Stimulated activated CD4-positive, alpha-beta T cell treated with anti-CD3 and anti-CD28 coated beads, Interleukin-12 subunit alpha, Interleukin-12 subunit beta, amount 100 ng/mL, for 4 hours (primary cell): ENCODE measurements at places on chromosomes 2 and 18.

GRCh38 chr2:58480141-58480540 lies 239.0 kb upstream of the FANCL start:
- no peak for DNase-seq

- no peak for DNase-seq
Measured at GRCh38 chr2:8103085-8103708, 578.7 kb upstream of the ID2 start.

GRCh38 chr2:195532255-195532627 lies 124.8 kb upstream of the SLC39A10 start:
- DNase-seq, result no peak

DNA sequence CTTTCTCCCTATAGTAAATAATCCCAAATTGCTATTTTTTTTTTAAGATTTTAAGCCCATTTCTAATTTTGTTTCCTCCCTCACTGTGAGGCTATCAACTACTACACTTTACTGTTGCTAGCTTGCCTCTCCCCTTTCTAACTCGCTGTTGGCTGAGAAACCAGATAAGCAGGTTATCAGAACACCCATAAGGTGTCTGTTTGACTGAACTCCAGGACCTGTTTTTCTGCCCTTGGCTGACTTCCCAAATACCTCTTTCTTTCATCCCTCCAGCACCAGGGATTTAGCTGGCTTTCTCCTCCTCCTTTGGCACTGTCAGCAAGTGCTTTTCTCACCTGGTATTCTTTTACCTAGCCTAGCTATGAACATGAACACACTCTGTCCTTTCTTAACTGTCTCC lies 11.1 kb downstream of the TRAK2 start:
- DNase-seq, result no peak

GRCh38 chr2:161873707-161874106 lies 200.3 kb downstream of the DPP4 start:
- DNase-seq, result no peak

DNA sequence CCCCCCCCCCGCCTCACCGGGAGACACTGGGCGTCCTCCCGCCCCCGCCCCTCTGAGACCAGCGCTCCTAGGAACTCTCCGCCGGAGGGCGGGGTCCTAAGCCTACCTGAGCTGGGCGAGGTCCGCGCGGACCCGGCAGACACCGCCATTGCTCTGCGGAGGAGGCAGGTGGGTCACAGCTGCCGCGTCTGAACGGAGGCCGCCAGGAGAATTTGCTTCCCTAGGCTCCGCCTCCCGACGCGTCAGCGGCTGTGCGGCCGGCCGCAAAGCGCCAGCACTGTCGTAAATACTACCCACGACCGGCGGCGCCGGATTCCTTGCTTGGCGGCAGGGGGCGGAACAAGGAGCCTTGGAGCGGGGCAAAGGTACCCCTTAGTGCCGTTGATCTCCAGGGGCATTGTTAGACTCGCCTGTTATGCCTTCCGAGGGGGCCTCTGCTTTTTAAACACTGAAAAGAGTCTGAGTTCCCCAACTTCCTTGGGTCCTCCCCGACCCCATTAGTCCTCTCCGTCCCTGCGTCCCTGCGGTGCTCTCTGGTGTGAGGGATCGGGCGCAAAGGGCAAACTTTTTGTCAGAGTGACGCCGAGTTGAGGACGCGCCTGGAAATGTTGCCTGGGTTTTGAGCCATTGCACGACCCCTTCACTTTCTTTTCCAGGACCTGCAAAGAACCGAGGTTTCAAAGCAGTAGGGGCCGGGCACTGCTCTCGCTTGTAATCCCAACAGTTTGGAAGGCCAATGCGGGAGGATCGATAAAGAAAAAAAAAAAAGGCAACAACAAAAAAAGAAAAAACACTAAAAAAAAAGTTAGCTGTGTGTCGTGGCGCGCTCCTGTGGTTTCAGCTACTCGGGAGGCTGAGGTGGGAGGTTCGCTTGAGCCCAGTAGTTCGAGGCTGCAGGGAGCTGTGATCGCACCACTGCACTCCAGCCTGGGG lies at the start of gene GGCX:
Gene GGCX (minus strand): TSS at position 214 of the 933 bp plus-strand sequence. CDS start 65 bp downstream, at position 149.
- DNase-seq, result peak; percentile 92

DNA sequence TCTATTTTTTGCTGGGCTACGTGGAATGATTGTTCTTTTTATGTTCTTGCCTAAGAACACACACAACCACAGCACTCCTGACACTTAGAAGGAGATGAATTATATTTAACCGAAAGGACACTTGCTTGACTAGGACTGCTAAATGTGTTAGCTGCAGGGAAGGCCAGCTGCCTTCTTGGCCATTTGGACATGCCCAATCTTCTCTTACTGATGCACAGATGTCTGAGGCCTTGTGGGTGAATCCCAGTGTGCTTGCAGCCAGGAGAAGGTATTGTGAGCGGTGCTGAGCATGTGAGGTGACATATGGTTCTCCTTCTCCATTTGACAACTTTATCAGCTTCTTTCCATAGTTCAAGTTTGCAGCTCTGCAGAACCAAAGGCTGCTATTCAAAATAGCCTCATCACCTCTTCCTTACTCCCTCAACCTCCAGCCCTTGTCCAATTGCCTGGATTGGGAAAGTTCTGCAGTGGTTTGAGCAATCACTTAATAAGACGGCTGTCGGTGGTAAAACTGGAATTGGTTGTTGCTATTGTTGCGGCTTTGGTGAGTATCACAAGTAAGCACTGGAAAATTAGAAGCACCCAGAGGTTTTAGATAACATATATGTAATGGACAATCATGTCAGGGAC lies 1113.3 kb downstream of the TSN start:
- DNase-seq, result no peak

DNA sequence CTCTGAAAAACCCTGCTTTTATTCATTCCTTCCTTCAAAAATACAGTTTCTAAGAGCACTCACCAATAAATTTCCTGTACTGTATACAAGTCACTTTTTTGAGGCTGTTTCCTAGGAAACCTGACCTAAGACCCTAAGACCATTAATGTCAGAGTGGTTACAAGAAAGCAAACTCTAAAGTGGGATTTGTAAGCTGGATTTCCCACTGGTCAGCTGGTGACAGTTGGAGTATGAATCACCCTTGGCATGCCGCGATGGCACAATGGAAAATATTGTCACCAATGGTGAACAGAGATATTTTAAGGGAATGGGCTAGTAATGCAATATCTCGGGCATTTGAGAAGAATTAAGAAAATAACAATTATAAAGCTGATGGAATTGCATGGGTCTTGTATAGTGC lies 101.9 kb downstream of the COL3A1 start:
- no peak for DNase-seq

- DNase-seq, result no peak
Measured at GRCh38 chr2:130726614-130727180, 2.2 kb upstream of the GPR148 start.

DNA sequence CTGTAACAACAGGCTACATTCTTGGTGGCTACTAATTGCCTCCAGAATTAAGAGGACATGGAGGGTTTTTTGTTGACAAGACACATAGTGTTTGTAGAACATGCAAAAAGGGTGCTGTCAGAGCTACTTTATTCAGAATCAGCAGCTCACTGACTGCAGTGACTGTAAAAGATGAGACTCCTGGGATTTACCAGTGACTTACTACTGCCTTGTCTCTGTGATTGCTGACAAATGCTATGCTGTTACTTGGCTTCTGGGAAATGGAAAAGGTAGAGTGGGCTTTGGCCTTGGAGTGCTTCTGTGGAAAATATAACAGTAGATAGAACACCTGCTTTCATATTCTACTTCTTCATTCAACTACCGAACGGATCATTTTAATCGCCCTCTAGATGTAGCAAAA lies 47.8 kb downstream of the GREB1L start:
- no peak for DNase-seq

- no peak for DNase-seq
Measured at GRCh38 chr2:72695676-72696075, 130.2 kb downstream of the EXOC6B start.

DNA sequence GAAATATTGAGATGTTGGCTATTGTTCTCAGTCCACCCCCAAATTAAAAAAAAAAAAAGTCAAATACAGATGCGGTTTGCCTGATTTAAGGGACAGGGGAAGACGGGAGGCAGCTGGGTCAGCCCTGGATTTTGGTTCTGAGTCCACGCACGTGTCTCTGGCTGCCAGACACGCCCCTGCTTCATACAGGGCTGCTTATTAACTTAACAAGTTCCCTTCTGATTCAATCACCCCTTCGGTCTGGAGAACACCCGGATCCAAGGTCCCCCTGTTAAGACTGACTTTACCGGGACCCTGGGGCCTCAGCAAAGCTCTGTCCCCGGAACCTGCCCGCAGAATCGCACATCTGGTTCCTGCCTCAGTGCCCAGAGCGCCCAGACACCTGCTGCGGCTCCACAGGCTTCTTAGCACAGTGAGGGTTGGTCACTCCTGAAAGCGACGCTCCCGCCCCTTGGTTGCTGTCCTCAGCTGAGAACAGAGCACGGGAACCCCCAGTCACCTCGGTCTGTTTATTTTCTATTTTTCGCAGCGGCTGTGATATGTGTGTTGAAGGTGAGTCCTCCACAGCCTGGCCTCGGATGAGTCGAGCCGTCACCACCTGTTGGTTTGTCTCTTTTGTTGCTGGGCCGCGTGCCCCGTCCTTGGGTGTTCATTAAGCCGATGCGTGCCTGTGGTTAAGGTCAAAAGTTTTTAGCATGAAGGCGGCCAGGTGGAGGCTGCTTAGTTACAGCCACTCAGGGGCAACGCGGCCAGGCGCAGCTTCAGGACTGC lies 57.2 kb downstream of the RTP5 start:
- DNase-seq, result no peak

DNA sequence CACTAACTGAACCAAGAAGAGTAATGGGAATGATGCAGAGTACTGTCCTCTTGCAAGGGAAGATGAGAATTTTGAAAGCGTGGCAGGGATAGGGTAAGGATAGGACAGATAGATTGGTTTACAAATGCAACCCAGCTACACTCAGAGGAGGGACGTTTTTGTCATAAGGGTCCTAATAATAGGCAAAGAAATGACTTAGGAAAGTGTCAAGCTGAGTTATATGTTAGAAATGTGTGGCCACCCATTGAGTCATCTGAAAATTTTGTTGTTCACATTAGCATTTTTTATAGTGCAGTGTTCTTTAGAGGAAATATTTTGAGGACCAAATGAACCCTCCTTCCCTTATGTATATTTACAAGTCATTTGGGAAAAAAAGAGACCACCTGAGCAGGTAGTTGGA lies 137.5 kb downstream of the PHLPP1 start:
- DNase-seq, result no peak

DNA sequence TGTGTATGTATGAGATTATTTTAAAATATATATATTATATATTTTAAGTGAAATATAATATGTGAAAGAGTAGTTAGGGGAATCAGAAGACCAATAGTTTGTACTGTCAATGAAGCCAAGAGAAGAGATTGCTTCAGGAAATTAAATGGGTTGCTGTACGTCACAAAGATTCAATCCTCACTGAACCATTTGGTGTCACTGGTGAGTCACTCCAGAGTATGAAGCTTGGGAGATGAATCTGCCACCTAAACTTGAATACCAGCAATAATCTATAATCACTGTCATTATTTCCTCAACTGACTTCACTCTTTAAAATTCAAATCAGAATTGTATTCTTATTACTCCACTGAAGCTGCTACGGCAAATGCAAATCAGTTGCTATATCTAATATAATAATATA lies 41.9 kb upstream of the SCN9A start:
- no peak for DNase-seq

DNA sequence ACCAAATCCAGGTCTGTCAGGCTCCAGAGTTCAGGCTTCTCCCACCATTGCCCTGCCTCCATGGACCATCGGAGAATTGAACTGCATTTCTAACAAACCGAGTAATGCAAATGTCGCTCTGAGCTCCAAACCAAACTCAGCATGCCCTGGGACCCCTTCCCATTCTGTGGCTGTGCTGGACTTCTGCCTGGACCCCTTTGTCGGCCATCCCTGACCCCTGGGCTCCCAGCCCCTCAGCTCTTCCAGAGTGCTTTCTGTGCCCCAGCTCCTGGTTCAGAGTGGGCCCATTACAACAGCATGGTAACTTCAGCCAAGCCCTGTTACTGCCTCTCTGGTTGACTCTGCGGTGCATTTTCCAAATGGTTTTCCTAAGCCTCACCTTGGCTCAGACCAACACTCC lies 55.1 kb upstream of the MAPRE3 start:
- no peak for DNase-seq

GRCh38 chr2:5720426-5720825 lies 28.2 kb downstream of the SOX11 start:
- no peak for DNase-seq

GRCh38 chr2:150620416-150620815 lies 132.9 kb upstream of the RND3 start:
- DNase-seq, result no peak

GRCh38 chr2:117949806-117950205 lies 64.1 kb downstream of the CCDC93 start:
- DNase-seq, result no peak

DNA sequence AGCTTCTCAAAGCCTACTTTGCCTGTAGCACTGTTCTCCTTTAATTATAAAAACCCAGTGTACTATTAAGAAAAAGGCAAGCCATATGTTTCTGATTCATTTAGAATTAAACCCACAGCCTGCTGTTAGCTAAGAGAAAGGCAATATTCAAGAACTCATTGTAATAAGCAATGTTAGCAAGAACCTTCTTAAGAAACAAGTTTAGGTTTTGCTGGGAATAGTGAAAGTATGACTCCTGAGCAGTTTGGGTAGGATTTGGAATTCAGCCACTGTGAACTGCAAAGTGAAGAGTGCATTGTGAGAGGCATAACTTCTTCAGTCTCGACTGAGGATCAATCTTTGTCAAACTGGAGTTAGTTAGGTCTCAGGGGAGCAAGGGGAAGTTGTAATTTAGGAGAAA lies 206.5 kb upstream of the NT5C1B start:
- no peak for DNase-seq
